ENCODE measurements at places on chromosomes 5 and 9.

DNA sequence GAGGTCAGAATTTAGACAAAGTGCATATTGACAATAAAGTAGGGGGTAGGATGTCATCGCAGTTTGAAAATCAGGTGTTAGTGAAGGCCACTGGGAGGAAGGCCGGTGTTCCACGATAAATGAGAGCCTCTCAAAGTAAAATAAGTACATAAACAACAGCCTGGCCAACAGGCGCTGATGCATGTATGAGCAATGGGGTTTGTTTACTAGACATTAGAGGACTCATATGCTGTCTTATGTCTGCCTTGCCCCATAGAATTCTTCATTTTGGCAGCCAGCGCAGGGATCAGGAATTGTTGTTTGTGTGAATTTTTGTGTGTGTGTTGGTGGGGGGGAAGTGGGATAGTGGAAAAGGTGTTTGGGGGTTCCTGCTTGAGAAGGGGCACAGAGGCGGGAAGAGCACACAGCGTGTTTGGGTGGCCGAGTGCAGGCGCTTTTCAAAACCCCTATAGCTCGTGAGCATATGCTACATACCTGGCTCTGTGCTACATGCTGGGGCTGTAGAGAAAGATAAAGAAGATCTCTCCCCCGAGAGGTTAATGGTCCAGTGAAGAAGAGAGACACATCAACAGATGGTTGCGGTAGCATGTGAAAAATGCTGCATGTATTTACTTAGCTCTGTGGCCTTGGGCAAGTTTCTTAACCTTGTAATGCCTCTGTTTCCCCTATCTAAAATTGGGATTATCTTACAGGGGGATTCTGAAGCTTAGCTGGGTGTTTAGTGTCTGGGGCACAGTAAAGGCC, 11.5 kb downstream of the SNX30 start:
- no peak for DNase-seq

DNA sequence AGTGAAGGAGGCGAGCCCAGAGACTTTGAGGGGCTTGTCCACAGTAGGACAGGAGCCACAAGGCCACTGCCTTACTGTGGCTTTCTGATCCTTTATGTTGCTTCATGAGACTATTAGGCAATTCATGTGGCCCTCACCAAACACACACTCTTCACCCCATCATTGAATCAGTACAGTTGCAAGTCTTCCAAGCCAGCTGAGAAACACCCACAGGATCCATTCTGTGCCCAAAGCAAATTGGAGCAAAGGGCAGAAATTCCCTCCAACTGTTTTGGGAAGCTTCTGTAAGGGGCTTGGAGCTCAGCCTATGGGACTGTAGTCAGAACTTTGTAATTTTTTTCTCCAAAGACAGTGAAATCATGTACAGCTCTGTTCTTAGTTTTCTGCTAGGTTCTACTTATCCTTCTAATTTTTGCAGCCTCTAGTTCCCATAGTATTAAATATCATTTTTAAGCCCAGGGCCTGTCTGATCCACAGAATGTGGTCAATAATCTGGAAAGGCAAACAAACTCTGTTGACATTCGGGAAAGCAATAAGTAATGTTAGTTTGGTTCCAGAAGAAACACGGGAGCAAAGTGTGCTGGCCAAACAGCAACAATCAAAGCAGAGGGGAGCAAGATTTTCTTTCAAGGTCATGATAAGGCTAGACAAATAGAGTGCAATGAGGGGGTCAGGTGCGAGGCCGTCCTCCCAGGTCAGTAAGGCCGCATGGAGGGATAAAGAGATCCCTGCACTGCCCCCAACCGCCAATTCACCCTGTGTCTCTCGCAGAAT, 47.0 kb downstream of the UBE2QL1 start:
- DNase-seq = no peak

GRCh38 chr5:110969502-110969901, 102.0 kb upstream of the TSLP start:
- DNase-seq = no peak

GRCh38 chr5:180299526-180299925, 7.6 kb upstream of the MAPK9 start:
- no peak for DNase-seq

DNA sequence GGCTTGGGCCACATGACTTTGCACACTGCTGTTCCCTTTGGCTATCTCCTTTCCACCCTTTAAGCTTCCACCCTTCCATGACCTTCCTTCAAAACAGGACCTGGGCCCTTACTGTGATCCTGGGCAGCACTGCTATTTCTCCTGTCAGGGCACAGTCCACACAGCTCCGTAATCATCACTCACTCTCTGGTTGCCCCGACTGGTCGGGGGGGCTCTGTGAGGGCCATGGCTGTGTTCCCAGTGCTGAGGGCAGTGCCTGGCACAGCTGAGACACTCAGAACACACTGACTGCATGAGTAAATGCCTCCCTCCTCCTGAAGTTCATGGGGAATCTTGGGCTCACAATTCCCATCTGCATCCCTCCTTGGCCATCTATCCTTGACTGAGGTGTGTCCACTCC, 12.2 kb downstream of the TRAF1 start:
- DNase-seq = no peak

GRCh38 chr5:67240846-67241245, 44.2 kb upstream of the CD180 start:
- no peak for DNase-seq

- DNase-seq = no peak
Observed at GRCh38 chr9:78188594-78188993, 47.3 kb upstream of the CEP78 start.

Data from activated naive CD8-positive, alpha-beta T cell treated with anti-CD3 and anti-CD28 coated beads, Interleukin-2, amount 50 U/mL, for 16 hours (primary cell).